ENCODE measurements at places on chromosomes 13 and 19.

DNA sequence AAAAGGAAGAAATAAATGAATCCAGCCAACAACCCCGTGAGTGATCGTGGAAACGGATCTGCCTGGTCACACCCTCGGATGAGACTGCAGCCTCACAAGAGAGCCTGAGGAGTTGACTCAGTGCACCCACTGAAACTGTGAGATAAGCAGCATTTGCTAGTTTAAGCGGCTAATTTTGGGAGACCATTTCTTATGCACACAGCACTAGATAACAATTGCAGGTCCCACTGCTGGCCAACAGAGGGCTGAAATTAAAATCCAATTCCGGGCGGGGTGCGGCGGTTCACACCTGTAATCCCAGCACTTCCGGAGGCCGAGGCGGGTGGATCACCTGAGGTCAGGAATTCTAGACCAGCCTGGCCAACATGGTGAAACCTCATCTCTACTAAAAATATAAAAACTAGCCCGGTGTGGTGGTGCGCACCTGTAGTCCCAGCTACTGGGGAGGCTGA is 3.6 kb downstream of the UQCR11 start:
- DNase-seq, result no peak

GRCh38 chr13:100140441-100140840 is 51.5 kb downstream of the PCCA start:
- DNase-seq, result no peak

GRCh38 chr13:95660981-95661581 is 15.9 kb upstream of the DNAJC3 start:
- DNase-seq, result no peak

- no peak for DNase-seq
Measured at GRCh38 chr19:36113894-36114720, 568 bp downstream of the POLR2I start.

GRCh38 chr13:67017276-67017675 is 212.9 kb downstream of the PCDH9 start:
- DNase-seq, result no peak

GRCh38 chr19:28444362-28444761 is 768.6 kb downstream of the UQCRFS1 start:
- no peak for DNase-seq

Data from stimulated activated CD8-positive, alpha-beta memory T cell treated with anti-CD3 and anti-CD28 coated beads, Interleukin-4, amount 100 ng/mL, for 1 hour (primary cell).